ENCODE measurements at places on chromosomes 5 and 9. TPM values are rescaled to one million over a fixed set of nuclear protein-coding genes. Genes with fewer than 3 reads are reported as not detected.

The DMRT3 gene
- not detected for total RNA-seq

The CARTPT gene
- total RNA-seq, result not detected

The PDZD2 gene
- total RNA-seq, result 0.65 TPM

The JAKMIP2 gene
- not detected for total RNA-seq

The ZDHHC11B gene
- total RNA-seq, result 1.4 TPM

The MACROH2A1 gene
- 205 TPM for total RNA-seq

The RMRP gene
- 4.7 TPM for total RNA-seq

The PCDHGA8 gene
- not detected for total RNA-seq

The EPB41L4A gene
- total RNA-seq, result 3.7 TPM

The ANKRD31 gene
- total RNA-seq, result 0.06 TPM

The NCS1 gene
- total RNA-seq, result 53.2 TPM

The ENG gene
- total RNA-seq, result 0.07 TPM

The ALDH7A1 gene
- total RNA-seq, result 78.4 TPM

The SPATA9 gene
- not detected for total RNA-seq

The ARHGAP26 gene
- total RNA-seq, result 11.3 TPM

The FGF18 gene
- total RNA-seq, result 4.8 TPM

The WDR38 gene
- 0.07 TPM for total RNA-seq

The ACOT12 gene
- 0.08 TPM for total RNA-seq

The ZNG1E gene
- 62.8 TPM for total RNA-seq

The CCL21 gene
- not detected for total RNA-seq

The LCN6 gene
- total RNA-seq, result not detected

The ANKRD18B gene
- 4.0 TPM for total RNA-seq

The SLC4A9 gene
- not detected for total RNA-seq

The PCDHGB5 gene
- 2.5 TPM for total RNA-seq

The ADRB2 gene
- 1.1 TPM for total RNA-seq

The GPRIN1 gene
- total RNA-seq, result 9.3 TPM

The PTPA gene
- 119 TPM for total RNA-seq

The NXNL2 gene
- total RNA-seq, result 0.52 TPM

The SIGMAR1 gene
- 158 TPM for total RNA-seq

The TUSC1 gene
- total RNA-seq, result 6.7 TPM

The FOXD1 gene
- 15.8 TPM for total RNA-seq

The VAV2 gene
- 32.4 TPM for total RNA-seq

The SPINK13 gene
- total RNA-seq, result 0.31 TPM

The DNM1 gene
- 106 TPM for total RNA-seq

The STPG3 gene
- not detected for total RNA-seq

The ADGRD2 gene
- not detected for total RNA-seq

The TYRP1 gene
- not detected for total RNA-seq

The WDR36 gene
- 13.9 TPM for total RNA-seq

The DMRTA1 gene
- 0.56 TPM for total RNA-seq

The RBM18 gene
- 24.7 TPM for total RNA-seq

The SYK gene
- total RNA-seq, result 0.02 TPM

The PCDHA12 gene
- total RNA-seq, result 2.8 TPM

The CHSY3 gene
- 0.36 TPM for total RNA-seq

The CACNA1B gene
- 0.03 TPM for total RNA-seq

The TCF7 gene
- total RNA-seq, result 11.2 TPM

The SV2C gene
- not detected for total RNA-seq

The DAPK1 gene
- total RNA-seq, result 28.0 TPM

The EIF4E1B gene
- not detected for total RNA-seq

The C5orf58 gene
- total RNA-seq, result not detected

The C9orf152 gene
- total RNA-seq, result 0.25 TPM

The GPR151 gene
- not detected for total RNA-seq

The NMUR2 gene
- total RNA-seq, result 0.22 TPM

The SPATA31D4 gene
- not detected for total RNA-seq

The PCDHA1 gene
- total RNA-seq, result 0.08 TPM

The PCDHGB6 gene
- total RNA-seq, result 0.13 TPM

Measured in A549 treated with dexamethasone at 1 μM for 4 hours (cell line).